ENCODE measurements at places on chromosomes 16 and 17.

- no peak for DNase-seq
Measured at GRCh38 chr17:725746-726145, 6.7 kb upstream of the TLCD3A start.

DNA sequence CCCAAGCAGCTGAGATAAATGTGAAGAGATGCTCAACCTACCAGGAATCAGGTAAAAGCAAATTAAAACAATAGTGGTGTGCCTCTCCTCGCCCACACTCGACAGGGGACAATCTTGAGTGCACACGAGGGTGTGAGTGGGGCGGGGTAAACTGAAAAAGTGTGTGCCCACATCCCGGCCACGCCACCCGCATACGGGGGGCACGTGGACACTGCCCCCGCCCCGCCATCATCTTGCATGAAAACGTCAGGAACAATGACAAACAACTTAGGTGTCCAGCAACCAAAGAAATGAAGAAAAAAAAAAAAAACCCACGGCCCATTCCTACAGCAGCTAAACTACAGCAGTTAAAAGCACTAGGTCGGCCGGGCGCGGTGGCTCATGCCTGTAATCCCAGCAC lies 14.1 kb downstream of the PEMT start:
- DNase-seq: no peak

GRCh38 chr16:27461483-27462171 lies 59.7 kb downstream of the IL21R start:
- DNase-seq: no peak

DNA sequence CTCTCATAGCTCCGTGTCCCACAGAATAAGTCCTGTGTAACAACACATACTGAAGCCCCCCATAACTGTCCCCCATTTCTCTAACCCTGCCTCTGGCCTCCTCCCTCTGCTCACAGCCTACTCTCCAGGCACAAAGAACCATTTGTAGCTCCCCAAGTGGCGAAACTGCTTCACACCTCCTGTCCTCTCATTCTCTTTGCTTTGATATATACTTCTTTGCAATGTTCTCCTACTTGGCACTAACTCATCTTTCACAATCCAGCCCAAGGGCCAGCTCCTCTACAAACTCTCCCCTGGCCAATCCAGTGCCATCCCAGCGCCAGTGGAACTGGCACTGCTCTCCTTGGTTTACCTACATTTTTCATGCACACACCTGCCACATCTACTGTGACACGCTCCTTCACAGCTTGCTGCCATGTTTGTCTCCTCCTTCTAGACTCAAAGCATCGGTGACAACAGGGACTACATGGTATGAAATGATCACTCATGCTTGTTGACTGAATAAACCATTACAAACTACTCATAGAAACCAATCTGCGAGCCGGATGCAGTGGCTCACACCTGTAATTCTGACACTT lies 12.8 kb downstream of the CYTH1 start:
- no peak for DNase-seq

GRCh38 chr17:80913928-80914821 lies 77.5 kb upstream of the CHMP6 start:
- DNase-seq: no peak

GRCh38 chr17:82277851-82278250 lies 4.4 kb upstream of the CSNK1D start:
- no peak for DNase-seq

DNA sequence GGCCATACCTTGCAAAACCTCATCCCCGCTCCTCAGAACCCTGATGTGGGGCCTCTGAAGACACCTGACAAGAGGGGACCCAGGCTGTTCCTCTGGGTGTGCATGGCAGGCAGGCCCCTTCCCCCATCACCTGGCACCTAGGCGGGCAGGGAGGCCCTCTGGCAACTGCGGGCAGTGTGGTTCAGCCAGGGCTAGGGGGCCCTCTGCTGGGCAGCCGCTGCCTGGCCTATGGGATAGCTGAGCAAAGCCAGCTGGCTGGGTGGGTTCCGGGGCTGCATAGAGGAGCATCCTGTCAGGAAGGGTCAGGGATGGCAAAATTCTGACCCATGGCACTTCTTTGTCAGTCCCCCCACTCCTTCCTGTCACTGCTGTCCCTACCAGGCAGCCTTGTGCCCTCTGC lies 228.7 kb upstream of the ASIC2 start:
- no peak for DNase-seq
